ENCODE measurements at places on chromosomes 3 and 15. TPM values are rescaled to one million over a fixed set of nuclear protein-coding genes. Genes with fewer than 3 reads are reported as not detected.

GRCh38 chr15:75123395-75123794 is 78.3 kb upstream of the C15orf39 start:
- no peak for DNase-seq

DNA sequence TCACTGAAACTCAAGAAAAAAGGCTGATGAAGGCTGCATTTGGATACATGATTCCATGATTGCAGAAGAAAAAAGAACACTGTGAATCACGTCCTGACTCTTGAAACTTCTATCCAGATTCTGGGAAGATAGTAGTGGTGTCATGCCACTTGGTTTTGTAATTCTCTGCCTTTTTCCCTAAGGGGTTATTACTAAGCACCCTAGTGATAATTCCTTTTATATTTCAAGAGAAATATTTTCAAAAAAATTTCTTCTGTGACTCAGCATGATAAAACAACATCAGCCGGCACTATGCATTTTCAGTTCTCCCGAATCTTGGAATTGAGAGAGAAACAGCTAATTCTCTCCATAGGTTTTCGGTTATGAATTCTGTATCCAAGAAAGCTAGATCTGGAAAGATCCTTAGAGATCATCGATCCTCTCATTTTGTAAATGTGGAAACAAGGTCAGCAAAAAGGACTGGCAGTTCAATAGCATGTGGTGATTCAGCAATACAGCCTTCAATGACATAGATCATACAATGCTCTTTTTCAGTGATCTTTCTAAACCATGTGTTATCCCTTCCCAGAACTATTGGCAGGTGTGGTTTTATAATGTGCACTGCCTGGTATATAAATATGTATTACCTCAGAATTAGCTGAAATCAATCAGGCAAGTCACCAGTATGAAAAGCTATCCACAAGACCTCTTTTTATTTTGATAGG is 42.6 kb upstream of the TP63 start:
- no peak for DNase-seq

PP2D1 gene
- total RNA-seq, result not detected

CLRN1 gene
- not detected for total RNA-seq

DNA sequence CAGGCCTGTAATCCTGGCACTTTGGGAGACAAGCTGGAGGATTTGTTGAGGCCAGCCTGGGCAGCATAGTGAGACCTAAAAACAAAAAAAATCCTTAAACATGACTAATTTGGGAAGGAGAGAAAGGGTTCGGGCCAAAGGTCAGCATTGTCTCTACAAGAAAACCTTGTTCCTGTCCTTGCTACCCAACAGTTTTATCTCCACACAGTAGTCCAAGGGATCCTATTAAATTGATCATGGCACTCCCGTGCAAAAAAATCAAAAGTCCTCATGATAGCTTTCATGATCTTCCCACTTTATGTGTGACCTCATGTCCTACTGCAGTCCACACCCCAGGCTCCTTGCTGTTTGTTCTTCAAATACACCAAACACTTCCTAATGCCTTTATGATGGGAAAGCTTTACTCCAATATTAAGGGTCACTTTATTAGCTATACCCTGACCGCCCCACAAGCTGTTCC is 4.2 kb downstream of the RPL15 start:
- no peak for DNase-seq

DNA sequence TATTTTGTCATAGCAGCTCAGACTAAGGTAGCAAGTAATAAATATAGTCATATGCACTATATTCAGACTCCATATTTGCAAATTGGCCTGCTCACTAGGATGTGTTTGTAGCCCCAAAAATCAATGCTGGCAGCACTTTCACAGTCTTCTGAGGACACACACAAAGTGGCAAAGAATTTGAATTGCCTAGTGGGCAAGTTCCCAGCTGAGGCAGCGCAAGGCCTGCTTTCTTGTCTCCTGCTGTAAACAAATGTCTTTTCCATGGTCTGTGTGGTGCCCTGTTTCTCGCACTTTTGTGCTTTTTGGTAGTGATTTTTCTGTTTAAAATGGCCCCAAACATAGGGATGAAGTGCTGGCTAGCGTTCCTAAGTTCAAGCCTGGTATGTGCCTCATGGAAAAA is 416.0 kb downstream of the OCA2 start:
- no peak for DNase-seq

TRAT1 gene
- 9.1 TPM for total RNA-seq

GRCh38 chr15:74777769-74778598 is 3.9 kb upstream of the CSK start:
- DNase-seq, result peak; percentile 30

GRCh38 chr3:64460877-64461276 is 226.9 kb downstream of the ADAMTS9 start:
- DNase-seq, result no peak

DNA sequence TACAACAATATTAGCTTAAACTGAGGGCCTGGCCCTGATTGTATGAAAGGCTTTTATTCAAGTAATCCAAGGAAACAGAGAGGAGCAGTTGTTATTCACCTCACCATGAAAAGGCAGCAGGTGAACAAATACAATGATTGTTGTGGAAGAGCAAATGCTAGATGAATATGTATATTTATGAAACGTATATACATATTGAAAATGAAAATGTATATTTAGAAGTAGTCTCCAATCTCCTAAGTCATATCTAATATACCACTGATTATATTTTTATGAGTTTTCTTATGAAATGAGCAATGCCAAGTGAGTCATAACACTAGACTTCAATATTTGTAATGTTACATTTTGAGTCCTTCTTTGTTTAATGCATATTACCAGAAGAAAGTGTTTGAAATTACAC is 116.2 kb upstream of the KCNMB2 start:
- no peak for DNase-seq

XCR1 gene
- not detected for total RNA-seq

GRCh38 chr15:79922512-79923078 is 25.8 kb upstream of the MTHFS start:
- DNase-seq, result no peak

ZKSCAN7 gene
- total RNA-seq, result 1.7 TPM

DNA sequence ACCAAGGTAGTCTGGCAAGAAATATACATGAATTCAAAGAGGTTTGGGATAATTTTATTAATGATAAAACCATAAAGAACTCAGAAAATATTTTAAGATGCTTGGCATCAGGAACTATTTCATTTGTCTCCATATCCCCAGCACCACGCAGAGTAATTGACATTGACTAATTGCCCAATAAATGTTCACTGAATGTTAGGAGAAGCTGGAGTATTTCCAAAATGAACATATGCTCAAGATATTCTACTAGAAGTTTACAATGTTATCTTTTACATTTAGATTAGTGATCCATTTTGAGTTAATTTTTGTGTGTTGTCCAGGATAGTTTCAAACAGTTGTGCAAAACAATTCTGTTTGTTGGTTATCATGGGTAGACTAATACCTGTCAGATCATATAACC is 298.8 kb upstream of the CTDSPL start:
- no peak for DNase-seq

DNA sequence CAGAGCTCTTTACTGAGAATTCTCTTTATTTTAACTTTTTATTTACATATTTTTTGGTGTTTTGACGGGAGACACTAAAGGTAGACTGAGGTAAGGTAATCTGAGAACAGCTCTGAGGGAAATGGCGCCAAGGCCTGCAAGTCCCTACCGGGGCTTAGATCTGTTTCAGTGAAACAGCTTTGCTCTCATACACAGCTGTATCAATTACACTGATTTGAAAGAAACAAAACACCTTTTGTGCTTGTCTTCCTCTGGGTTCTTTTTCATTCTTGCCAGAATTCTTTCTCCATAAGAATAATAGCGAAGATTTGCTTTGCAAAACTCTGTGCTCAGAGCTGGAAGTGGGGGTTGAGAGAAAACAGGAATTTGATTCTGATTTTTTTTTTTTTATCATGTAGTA is 79.5 kb upstream of the PEX5L start:
- no peak for DNase-seq

LMLN gene
- 2.3 TPM for total RNA-seq

GRCh38 chr3:28018925-28019718 is 222.3 kb upstream of the CMC1 start:
- no peak for DNase-seq

CLDN11 gene
- 0.39 TPM for total RNA-seq

DNA sequence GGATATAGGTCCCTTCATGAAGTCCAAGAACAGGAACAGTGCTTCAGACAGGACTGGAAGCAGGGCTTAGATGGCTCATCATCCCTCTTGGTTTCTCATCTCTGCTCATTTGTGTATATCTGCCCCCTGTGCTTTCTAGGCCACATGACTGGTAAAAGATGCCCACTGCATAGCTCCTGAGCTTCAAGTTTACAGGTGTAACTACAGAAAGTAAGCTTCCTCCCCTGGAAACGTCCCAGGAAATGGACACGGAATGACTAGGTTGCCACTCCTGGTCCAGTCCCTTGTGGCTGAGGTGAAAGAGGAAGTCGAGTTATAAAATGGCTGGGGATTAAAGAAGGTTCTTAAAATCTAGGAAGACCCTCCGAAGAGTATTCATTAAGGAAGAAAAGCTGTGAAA is 32.5 kb downstream of the MYO5A start:
- no peak for DNase-seq

GRCh38 chr3:67048715-67049074 is 50.6 kb downstream of the KBTBD8 start:
- no peak for DNase-seq

DNA sequence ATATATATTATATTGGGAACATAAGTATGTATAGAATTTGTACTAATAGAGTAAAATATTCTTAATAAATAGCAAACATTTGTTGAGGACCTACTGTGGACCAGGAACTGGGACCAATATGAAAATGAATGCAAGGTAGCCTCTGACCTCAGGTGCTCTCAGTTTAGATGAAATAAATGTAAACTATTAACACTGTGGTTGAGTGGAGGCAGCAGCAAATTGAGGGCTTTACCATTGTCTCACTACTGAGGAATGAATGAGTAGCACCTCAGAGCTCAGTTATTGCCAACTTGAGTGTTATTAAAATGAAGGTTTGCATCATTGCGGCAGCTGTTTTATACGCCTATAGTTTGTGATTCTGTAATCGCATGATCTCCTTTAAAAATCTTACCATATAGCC is 90.9 kb upstream of the CGNL1 start:
- no peak for DNase-seq

DNA sequence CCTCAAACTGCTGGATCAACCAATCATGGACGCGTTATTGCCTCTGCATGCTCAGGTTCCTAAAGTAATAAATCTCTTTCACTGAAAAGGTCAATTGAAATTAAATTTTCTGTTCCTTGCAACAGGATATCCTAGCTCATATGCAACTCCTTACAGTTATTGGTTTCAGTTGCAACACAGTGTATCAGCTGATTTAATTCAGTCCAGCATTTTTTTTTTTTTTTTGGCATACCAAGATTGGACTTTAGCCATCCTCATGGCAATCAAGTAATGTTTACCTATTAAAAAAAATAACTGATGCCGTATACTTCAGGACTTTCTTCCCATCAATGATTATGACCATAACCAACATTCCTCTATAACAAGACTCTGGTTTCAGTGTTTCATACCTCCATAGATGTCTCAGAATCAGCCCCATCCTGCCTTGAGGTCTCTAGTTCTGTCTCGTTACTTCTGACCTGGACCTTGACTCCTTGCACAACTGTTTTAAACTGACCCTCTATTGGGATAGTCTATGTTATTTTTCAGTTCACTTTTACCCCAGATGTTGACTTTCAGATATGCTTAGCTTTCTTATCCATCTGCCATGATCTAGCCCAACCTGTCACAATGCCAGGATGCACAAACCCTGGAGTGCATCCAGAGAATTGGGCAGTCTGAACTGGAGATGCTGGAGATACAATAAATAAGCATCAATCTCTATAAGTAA is 265.0 kb upstream of the GADL1 start:
- DNase-seq, result no peak

GPR160 gene
- 5.5 TPM for total RNA-seq

DNA sequence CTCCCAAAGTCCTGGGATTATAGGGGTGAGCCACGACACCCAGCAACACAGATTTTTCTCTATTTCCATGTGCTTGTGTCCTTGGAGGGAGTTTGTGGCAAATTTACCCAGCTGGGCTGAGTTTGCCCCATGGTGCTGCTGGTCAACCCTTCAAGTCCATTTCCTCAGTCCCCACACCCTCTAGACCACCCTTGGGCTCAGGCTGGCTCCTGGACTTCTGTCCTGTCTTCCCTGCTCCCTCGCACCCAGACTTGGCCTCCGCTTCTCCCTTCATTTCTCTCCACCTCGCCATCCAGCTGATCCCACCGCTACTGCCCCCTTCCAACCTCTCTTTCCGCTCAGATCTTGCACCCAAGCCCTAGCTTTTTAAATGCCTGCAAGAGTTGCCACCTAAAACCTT is 7.3 kb upstream of the RHOV start:
- DNase-seq, result no peak

- DNase-seq, result no peak
These were observed 77.0 kb downstream of the LPP start for GRCh38 chr3:188230962-188231361.

SETMAR gene
- 9.3 TPM for total RNA-seq

GOLGA6B gene
- 1.1 TPM for total RNA-seq

DNA sequence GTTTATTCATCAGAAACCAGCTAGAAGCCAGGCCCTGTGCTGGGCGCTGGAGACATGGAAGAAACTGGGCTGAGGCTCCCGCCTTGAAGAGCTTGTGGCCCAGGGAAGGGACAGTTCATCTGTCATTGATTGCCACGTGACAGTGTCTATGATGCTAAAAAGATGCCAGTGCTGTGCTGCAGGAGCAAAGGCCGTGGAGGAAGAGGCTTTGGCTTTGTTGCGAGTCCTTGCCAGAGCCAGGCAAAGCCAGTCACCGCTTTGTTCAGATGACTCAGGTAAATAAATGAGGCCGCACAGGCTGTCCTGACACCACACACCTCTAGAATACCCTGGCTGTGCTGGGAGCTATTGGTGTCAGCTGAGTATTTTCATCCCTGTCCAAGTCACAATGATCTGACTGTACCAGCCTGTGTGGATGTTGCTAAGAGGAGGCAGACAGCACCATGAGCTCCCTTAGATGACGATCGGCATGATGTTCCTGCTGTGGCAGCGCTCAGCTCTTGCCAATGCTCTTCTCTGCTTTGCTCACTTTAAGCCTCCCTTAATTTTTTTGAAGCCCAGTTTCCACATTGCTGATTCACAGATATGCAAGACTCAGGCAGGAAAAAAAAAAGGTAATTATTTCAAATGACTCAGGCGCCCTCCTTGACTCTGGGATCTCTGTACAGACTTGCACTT is 77.5 kb downstream of the CCNL1 start:
- no peak for DNase-seq

TMEM207 gene
- total RNA-seq, result not detected

Data from natural killer cell (primary cell).